NCI-H187 (cell line): ENCODE measurements at places on chromosomes 12 and 14.

DNA sequence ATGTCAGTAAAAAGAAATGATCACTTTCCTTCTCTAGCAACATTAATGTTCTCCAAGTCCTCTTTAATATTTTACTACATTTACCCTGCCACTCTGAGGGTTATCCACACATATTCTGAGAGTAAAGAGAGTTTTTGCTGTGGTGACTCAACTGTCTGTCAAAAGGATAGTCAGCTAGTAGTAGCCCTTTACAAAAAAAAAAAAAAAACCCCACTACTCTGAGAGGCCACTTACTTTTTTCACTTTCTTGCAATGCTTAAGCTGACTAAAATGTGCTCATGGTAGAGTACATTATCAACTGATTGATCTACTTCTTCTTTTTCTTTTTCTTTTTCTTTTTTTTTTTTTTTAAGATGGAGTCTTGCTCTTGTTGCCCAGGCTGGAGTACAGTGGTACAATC is 27.6 kb upstream of the PPM1A start:
- no peak for DNase-seq

DNA sequence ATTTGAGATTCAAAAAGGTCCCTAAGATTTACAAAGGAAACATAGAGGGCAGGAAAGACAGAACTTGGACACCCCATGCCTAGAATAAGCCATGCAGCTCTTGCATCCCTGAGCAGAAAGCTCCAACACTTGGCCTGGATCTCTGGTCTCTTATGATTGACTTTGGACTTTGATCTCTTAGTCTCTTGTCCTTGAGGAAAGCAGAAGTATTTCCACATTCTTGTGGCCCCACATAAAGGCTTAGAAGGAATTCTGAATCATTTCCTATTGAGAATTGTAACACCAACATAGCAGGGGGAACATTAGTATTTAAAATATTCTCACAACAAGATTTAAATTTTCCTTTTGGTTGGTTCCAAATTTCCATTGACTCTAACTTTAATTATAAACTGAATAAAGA is 283.7 kb upstream of the PRKD1 start:
- DNase-seq: no peak

DNA sequence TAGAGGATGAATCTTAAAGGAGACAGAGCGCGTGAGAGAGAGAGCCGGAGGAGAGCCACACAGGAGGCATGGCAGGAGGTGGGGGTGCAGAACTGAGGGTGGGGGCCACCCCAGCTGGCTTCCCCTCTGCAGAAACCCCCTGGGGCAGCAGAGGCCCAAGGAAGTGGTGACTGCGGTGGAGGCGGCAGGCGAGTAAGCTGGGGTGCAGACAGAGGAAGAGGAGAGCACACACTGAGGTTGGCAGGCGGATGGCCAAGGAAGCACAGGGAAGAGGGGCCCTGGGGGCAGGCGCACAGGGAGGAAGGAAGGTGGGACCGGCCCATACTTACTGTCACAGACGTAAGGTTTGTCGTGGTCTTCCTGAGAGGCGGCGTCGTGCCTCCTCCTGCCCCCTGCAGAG is 179.8 kb downstream of the DPF3 start:
- DNase-seq: no peak

DNA sequence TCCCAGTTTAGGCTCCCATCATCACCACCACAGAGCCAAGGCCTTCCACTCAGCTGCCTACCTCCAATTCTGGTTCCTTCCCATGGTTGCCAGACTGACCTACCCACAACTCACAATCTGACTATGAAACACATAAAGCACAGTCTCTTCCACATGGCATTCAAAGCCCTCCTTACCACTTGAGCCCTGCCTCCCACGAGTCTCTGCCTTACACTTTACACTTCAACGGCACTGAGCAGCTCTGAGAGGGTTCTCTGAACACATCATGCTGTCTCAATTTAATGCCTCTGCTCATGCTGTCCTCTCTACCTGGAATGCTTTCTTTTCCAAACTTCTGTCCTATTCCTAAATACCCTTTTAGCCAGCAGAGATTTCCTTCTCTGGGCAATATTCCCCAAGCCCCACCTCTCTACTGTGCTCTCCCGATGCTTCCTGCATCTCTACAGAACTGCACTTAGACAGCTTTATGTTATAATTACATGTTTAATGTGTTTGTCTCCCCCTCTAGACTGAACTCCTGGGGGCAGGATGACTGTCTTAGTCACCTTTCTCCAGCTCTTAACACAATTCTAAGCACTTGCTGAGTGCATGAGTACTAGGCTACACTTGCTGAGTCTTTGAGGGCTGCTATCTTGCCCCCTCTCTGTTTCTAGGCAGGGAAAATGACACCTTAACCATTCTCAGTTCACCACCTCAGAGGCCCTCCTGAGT is 23.5 kb downstream of the FMNL3 start:
- no peak for DNase-seq

DNA sequence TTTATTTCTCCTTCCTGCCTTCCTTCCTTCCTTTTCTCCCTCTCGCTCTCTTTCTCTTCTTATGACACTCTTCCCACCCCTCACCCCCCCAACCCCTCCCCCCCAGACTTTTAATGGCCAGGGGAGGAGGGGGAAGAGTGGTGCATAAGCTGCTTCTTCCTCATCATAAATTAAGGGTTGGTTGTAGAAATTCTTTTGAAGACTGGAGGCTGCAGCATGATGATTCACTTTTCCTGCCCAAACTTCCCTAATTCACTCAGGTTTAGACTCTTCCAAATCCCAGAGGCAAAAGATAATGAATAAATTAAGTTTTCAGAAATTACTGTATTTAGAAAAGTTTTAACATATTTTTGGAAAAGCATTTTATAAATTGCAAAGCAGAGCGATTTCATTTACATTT is 58.2 kb downstream of the GRIP1 start:
- no peak for DNase-seq

- no peak for DNase-seq
These were observed 52.3 kb downstream of the MVK start for GRCh38 chr12:109625749-109626377.

DNA sequence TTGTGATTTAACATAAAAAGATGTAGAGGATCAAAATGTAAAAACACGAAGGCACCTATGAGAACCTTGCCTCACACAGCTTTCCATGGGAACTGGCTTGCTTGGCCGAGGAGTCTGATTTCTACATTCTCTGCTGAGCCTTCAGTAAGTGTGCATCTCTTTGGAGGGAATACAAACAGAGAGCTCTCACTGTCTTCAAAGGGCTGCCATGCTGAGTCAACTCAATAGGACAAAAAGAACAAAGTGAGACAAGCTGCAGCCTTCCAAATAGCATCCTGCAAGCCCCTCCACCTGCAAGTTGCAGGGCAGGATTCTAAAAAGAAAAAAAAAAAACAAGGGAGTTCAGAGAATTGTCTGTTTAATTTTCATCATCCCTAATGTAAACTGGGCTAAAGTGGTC is 411.9 kb downstream of the NELL2 start:
- DNase-seq: no peak

- no peak for DNase-seq
These were observed 5.9 kb downstream of the RASSF3 start for GRCh38 chr12:64616201-64616600.

- DNase-seq: no peak
These were observed 97.3 kb downstream of the TRHDE start for GRCh38 chr12:72369423-72369959.

- DNase-seq: peak; percentile 53
These were observed 114.7 kb downstream of the SLC8A3 start for GRCh38 chr14:70073924-70074566.

DNA sequence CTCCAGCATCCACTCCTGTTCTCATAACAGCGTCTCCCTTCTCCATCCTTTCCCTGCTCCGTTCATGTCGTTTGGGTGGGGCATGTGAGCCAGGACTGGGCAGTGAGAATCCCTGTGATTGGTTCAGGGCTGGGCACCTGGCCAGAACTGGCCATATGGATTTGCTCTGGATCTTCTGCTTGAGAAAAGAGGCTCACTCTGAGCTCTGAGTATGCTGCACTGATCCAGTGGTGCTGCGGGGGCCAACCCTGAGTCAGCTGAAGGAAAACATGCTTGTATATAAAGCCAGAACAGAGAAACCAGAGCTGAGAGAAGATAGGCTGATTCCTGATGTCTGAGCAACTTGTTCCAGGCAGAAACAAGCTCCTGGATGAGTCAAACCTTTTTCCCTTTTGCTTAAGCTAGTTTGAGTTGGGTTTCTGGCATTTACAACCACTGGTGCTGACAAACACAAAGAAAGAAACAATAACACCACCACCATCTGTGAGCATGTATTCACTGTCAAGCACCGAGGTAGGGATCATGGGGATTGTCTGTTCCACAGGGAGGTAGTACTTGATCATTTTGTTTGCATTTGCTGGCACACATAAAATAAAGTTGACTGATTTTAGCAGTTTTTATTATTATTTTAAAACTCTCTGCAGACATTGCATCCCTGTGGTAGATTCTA is 14.0 kb upstream of the HPD start:
- DNase-seq: no peak

DNA sequence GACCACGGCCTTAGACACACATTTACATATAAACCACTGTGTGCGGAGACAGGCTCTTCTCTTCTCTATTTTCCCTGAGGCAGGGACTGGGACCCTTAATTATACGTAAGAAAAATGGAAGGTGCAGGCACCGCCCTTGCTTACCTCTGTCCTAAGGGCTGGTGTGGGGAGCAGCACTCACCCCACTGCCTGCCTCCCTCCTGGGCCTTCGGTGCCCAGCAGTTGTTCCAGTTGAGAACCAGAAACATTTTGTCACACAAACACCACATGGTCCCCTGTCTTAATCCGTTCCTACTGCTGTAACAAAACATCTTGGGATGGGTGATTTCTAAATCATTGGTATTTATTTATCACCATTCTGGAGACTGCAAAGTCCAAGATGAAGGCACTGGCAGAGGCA is 192.7 kb upstream of the DIO3 start:
- DNase-seq: no peak

- no peak for DNase-seq
These were observed 14.9 kb upstream of the LRRK2 start for GRCh38 chr12:40209886-40210285.

GRCh38 chr14:58395812-58396788 is at the start of gene TOMM20L:
TOMM20L (plus strand) TSS chr14:58395930; CDS start chr14:58395958, 28 bp downstream.
- DNase-seq: peak; percentile 18

- DNase-seq: no peak
These were observed 1503.6 kb upstream of the TMEM132C start for GRCh38 chr12:126763359-126763758.

GRCh38 chr12:11819643-11820042 is 170.2 kb downstream of the ETV6 start:
- DNase-seq: no peak

DNA sequence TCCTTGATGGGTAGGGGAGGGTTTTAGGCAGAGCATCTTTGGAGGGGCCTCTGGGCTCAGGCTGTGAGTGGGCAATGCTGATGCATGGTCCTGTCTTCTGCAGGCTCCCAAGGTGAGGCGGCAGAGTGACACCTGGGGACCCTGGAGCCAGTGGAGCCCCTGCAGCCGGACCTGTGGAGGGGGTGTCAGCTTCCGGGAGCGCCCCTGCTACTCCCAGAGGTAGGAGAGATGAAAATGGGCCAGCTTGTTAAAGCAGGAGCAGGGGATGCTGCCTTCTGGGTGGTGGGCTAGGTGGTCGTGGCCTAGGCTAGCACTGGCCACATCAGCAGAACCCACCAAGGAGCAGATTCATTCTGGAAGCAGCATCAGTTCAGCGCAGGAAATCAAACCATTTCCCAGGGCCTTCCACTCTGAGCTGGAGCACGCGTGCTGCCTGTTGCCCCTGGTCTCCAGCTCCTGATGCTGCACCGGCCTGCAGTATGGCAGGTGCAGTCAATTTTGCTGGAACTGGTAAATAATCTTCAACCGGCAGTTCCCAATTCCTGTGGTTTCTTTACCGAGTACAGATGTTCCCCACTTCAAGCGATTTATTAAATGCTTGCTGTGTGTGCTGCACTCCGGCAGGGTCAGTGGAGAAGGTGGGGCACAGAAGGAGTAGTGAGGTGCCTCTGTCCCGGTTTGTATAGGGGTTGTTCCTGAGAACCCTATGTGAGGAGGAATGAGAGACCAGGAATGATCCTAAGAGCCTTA is 7.4 kb downstream of the PAPLN start:
- DNase-seq: no peak

GRCh38 chr12:96824838-96825236 is 82.2 kb upstream of the NEDD1 start:
- DNase-seq: no peak

DNA sequence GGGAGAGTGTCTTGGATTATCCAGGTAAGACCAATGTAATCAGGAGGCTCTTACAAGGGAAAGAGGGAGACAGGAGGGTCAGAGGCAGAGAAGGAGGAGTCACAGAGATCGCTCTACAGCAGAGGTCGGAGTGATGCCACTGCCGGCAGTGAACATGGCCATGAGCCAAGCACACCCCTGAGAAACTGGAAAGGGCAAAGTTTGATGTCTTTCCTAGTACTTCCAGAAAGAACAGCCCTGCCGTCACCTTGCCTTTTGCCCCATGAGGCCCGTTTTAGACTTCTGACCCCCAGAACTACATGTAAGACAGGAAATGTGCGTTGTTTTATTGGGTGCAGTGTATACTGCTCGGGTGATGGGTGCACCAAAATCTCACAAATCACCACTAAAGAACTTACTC is 133.7 kb downstream of the CALM1 start:
- no peak for DNase-seq

- DNase-seq: no peak
These were observed 7.9 kb downstream of the PPP1R12A start for GRCh38 chr12:79926951-79927350.

DNA sequence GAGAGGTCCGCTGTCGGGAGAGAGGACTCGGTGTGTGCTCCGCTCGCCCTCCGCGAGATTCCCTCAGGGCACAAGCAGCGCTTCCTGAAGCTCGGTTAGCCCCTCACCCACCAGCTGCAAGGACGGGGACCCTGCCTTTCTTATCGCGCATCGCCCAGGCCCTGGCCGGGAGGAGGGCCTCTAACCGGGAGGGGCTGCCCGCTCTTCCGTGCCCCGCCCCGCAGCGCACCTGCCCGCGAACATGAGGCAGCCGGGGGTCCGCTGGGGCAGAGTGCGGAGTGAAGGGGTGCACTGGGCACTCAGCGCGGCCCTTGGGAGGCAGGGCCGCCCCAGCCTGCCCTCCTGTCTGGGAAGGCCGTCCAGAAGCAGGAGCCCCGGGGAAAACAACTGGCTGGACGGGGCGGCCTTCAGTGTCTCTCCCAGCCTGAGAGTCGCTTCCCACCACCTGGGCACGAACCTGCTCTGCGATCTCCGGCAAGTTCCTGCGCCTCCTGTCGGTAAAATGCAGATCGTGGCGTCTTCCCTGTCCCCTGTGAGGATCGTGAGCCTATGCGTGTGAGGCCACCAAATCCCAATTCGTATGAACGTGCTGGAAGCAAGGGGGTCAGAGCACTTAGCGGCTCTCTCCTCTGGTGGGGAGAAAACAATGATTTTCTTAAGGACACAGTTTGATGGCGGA is 28.0 kb upstream of the ADIPOR2 start:
- DNase-seq: no peak

GRCh38 chr12:65490250-65490649 is 211.8 kb downstream of the MSRB3 start:
- no peak for DNase-seq

GRCh38 chr14:76834241-76834661 is 8.0 kb downstream of the LRRC74A start:
- no peak for DNase-seq

GRCh38 chr12:47752552-47752951 is 6.1 kb downstream of the RAPGEF3 start:
- no peak for DNase-seq

GRCh38 chr12:2233034-2233433 is 180.2 kb downstream of the CACNA1C start:
- no peak for DNase-seq

GRCh38 chr12:67430708-67431335 is 161.7 kb downstream of the CAND1 start:
- DNase-seq: no peak

GRCh38 chr12:8987685-8988084 is 1.7 kb upstream of the KLRG1 start:
- DNase-seq: no peak
